ENCODE measurements at places on chromosomes 13 and 19. TPM values are rescaled to one million over a fixed set of nuclear protein-coding genes. Genes with fewer than 3 reads are reported as not detected.

URAD gene
- total RNA-seq = not detected

ZNF492 gene
- 0.39 TPM for total RNA-seq

DNA sequence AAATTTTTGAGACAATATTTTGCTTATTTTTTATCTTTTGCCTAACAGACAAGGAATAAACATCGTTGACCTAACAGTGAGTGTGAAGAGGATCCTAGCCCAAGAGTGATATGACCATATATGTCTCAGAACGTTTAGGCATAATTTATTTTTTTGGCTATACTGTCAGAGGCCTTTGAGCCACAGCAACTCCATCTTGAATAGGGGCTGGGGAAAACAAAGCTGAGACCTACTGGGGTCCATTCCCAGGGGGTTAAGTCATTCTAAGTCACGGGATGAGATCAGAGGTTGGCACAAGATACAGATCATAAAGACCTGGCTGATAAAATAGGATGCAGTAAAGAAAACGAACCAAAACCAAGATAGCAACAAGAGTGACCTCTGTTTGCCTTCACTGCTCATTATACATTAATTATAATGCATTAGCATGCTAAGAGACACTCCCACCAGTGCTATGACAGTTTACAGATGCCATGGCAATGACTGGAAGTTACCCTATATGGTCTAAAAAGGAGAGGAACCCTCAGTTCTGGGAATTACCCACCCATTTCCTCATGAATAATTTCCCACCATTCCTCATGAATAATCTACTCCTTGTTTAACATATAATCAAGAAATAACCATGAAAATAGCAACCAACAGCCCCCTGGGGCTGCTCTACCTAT, 510.9 kb upstream of the PCDH9 start:
- no peaks in the 10 kb centered on the region for H3K27me3 ChIP-seq
- peaks cover 6% of the 10 kb centered on the region for H3K4me1 ChIP-seq
- 0 out of 2 replicates have a peak overlapping the region, but pooled peaks have one; percentile 5 for H3K27ac ChIP-seq
- peak; percentile 24 for DNase-seq
- no peaks in the 10 kb centered on the region for H3K36me3 ChIP-seq

DNA sequence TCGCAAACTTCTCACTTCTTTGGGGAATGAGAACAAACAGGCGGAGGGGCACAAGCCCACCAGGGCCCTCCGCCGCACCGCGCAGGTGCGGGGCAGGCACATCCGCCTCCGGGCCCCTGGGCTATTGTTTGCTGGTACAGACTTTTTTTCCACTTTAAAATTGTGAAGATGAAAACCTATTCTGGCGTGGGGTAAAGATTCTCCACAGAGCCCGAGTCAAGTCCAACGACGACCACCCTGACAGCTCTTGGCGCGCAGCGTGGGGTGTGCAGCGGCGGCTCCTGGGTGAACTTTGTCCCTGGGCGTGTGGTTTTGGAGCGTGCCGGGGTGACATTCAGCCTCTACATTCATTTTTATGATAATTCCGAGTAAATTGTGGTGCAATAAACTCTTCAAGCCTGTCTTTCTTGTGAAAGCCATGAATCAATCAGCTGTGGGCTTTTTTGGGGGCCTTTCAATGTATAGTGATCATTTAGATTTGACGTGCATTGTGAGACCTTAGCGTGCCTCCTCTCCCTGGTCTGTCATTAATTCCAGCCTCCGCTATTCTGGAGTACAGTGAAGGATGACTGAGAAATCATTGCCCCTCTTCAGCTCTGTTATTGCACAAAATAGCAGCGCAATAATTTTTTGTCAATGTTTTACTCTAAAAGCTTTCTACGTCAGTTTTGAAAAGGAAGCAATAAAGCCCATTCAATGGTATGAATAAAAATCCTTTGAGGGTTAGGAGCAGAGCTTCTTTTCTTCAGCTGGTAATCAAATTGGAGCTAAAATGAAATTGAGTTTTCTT, 90.0 kb downstream of the TEX29 start:
- no peak overlapping the region for H3K27ac ChIP-seq
- peaks cover 2% of the 10 kb centered on the region for H3K4me1 ChIP-seq
- H3K4me3 ChIP-seq = no peak overlapping the region

GRCh38 chr19:2050991-2051772, at the start of gene MKNK2:
Gene MKNK2 (minus strand): TSS chr19:2051244. CDS start chr19:2050851, 393 bp downstream.
- H3K4me1 ChIP-seq = no peaks in the 10 kb centered on the region
- peak within 1 kb of the TSS; percentile 96 for H3K4me3 ChIP-seq
- peak; percentile 92 for DNase-seq
- H3K27me3 ChIP-seq = no peaks in the 10 kb centered on the region
- H3K27ac ChIP-seq = 0 out of 2 replicates have a peak within 1 kb of the TSS, but pooled peaks have one; percentile 59
- H3K36me3 ChIP-seq = no peaks in the 10 kb centered on the region

DNA sequence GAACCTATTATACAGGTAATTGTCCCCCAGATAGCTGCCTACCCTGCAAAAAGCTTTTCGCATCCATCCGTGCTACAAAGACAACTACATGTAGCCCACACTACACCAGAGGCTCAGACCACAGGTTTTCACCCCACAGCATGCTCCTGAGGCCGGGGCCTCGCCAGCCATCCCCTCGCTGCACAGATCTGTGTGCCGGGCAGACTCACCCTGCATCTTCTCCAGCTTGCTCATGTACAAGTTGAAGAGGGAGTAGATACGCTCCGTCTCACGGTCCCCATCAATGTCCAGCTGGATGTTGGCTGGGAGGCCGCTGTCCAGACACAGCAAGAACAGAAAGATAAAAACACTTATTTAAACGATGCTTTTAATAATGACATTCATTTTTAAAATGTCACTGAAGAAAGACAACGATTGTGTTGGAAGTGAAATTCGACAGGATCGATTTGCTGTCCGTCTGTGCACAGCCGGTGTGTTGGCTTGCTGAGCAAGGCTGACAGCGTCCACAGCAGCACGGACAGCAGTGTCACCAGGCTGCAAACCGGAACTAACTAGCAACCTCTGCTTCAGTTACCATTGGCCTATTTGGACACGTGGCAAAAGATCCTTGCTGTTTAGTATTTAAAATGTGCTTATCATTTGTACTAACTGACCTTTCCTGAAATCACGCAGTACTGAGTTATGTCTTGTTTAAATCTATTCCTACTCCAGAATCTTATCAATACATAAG, 18.6 kb upstream of the C13orf46 start:
- 0 out of 2 replicates have a peak, but pooled peaks cover 12% of the 10 kb centered on the region for H3K36me3 ChIP-seq
- H3K4me3 ChIP-seq = no peak overlapping the region
- no peak overlapping the region for H3K27ac ChIP-seq
- no peak for DNase-seq
- no peaks in the 10 kb centered on the region for H3K4me1 ChIP-seq
- no peaks in the 10 kb centered on the region for H3K27me3 ChIP-seq

DNA sequence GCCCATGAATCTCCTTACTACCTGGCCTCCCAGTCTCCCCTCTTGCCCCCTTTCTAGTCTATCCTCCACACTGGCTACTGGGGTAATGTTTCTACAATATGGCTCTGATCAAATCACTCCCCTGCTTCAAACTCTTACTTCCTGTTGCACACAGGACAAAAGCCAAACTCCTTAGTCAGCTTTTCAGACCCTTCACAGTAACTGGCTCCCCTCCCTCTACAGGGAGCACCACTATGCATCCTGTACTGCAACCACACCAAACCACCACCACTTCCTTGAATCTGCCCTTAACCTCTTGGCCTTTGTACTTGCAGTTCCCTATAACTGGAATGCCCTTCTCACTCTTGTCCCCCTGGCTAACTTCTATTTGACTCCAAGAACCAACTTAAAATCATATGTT, 32.2 kb downstream of the DEDD2 start:
- peaks cover 20% of the 10 kb centered on the region for H3K27me3 ChIP-seq
- H3K36me3 ChIP-seq = no peaks in the 10 kb centered on the region
- no peak overlapping the region for H3K4me3 ChIP-seq
- H3K4me1 ChIP-seq = no peaks in the 10 kb centered on the region
- no peak for DNase-seq
- H3K27ac ChIP-seq = no peak overlapping the region

DNA sequence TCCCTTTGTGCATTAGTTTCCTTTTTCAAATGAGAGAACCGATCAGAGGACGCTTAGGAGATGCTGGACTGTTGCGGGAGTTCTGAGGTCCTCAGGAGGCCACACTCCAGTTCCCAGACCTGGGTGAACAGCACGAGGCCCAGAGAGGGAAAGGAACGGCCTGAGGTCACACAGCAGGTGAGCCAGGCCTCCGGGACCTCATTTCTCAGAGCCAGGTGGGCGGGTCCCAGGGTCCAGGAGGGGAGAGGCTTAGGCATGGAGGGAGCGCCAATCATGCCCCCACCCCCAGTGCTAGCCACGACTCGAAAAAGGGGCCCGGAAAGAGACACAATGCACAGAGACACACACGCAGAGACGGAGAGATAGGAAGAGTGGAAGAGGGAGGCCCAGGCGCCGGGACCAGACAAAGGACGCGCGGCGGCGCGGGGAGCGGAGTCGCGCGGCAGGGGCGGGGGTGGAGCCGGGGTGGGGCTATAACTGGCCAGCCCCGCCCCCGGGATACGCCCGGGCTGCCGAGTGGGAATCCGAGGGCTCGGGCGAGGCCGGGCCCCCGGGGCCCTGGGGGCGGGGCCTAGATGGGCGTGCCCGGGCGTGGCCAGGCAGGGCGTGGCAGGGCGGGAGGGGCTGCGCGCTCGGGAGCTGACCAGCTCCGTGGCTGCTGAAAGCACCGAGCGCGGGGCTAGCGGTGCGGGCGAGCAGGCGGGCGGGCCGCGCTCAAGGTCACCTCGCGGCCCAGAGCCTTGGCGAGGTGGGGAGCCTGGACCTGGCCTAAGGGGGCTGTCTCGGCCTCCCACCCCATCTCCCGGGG, 1.6 kb downstream of the ELAVL3 start:
- H3K27me3 ChIP-seq = peaks cover 34% of the 10 kb centered on the region
- H3K27ac ChIP-seq = no peak overlapping the region
- peak; percentile 91 for DNase-seq
- peaks cover 8% of the 10 kb centered on the region for H3K4me1 ChIP-seq
- H3K36me3 ChIP-seq = no peaks in the 10 kb centered on the region

DNA sequence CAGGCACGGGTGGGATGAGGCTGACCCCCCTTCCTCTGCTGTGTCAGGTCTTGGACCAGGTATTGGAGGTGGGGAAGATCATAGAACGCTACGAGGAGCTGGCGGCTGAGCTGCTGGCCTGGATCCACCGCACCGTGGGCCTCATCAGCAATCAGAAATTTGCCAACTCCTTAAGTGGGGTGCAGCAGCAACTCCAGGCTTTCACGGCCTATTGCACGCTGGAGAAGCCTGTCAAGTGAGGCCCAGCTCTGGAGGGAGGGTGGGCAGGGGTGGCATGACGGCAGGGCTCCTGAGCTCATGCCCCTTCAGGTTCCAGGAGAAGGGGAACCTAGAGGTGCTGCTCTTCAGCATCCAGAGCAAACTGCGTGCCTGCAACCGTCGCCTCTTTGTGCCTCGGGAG, 35.3 kb downstream of the SPTBN4 start:
- no peaks in the 10 kb centered on the region for H3K36me3 ChIP-seq
- DNase-seq = no peak
- H3K27me3 ChIP-seq = peaks cover 5% of the 10 kb centered on the region
- H3K4me1 ChIP-seq = no peaks in the 10 kb centered on the region
- no peak overlapping the region for H3K27ac ChIP-seq

DNA sequence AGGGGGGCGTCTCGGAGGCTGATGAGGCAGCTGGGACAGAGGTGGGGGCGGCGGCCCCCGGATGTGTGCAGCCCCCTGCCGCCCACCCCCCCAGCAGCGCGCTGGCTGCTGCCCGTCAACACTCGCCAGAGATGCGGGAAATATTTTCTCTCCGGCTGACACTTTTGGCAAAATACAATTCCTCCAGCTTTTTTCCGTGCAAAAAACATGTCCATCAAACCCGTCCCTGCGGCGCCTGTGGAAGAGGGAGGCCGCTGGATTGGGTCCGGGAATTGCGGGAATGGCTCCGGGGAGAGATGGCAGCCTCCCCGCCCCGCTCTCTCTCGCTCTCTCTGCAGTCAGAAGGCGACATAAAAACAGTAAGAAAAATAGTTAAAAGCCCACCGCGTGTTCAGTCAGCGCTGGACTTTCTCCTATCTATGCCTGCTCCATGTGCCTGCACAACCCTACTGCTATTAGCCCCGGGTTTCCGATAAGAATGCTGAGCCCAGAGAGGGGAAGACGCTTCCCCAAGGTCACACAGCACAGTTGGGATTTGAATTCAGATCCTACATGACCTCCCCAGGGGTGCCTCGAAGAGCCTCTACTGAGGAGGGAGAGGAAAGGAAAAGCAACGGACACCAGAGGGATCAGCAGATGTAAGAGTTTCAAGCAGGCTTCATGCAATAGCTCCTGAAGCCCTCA, 23.2 kb downstream of the ZNRF4 start:
- no peak overlapping the region for H3K27ac ChIP-seq
- no peaks in the 10 kb centered on the region for H3K36me3 ChIP-seq
- no peak for DNase-seq
- no peaks in the 10 kb centered on the region for H3K27me3 ChIP-seq

DNA sequence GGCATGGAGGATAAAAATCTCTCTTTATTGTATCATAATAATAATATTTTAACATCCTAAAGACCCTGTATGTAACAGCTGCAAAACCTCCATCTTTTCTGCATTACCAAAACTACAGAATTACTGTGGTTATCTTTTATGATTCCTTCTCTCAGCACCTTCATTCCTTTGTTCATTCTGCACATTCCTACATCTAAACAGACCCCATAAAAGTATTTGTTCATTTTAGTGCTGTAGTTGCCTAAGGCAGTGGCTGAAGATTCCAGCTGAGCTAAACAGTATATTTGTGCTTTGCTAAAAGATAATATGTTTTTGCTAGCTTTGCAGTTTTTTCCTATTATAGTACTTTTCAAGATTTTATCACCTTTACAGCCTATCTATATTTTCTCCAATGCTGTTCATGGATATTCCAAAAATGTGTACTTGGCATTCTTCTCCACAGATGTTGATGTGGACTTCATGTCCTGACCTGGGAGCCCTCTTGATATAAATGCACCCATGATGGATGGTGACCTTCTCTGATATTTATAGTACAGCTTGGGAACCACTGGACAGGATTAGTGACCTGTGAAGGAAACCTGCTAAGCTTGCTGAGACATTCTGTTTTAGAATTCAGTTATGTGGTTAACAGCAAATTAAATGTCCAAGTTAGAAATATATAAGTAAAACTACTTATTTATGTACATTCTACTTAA, 2832.9 kb upstream of the PCDH20 start:
- H3K36me3 ChIP-seq = no peaks in the 10 kb centered on the region
- H3K4me3 ChIP-seq = no peak overlapping the region
- no peak for DNase-seq
- H3K27ac ChIP-seq = no peak overlapping the region

DNA sequence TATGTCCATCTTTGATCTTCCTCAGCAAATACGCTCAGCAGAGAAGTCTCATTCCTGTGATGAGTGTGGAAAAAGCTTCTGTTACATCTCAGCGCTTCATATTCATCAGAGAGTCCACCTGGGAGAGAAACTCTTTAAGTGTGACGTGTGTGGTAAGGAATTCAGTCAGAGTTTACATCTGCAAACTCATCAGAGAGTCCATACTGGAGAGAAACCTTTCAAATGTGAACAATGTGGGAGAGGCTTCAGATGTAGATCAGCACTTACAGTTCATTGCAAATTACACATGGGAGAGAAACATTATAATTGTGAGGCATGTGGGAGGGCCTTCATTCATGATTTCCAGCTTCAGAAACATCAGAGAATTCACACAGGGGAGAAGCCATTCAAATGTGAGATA, 5.7 kb upstream of the ZNF284 start:
- H3K36me3 ChIP-seq = peaks cover 39% of the 10 kb centered on the region
- no peak overlapping the region for H3K27ac ChIP-seq
- H3K4me1 ChIP-seq = no peaks in the 10 kb centered on the region
- H3K27me3 ChIP-seq = no peaks in the 10 kb centered on the region
- no peak overlapping the region for H3K4me3 ChIP-seq

Data from GM23338 (cell line).